ENCODE measurements at places on chromosomes 1 and 21.

DNA sequence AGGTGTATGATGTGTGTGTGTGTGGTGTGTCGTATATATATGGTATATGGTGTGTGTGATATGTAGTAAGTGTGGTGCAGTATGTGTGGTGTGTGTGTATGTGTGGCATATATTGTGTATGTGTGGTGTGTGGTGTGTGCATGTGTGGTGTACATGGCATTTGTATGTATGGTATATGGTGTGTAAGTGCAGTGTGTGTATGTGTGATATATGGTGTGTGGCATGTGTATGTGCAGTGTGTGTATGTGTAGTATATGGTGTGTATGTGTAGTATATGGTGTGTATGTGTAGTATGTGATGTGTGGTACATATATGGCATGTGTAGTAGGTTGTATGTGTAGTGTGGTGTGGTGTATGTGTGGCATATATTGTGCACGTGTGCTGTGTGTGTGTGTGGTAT, 74.9 kb downstream of the OLFML3 start:
- DNase-seq, result no peak

- DNase-seq, result no peak
Measured at GRCh38 chr1:248822148-248823032, 3.3 kb downstream of the SH3BP5L start.

DNA sequence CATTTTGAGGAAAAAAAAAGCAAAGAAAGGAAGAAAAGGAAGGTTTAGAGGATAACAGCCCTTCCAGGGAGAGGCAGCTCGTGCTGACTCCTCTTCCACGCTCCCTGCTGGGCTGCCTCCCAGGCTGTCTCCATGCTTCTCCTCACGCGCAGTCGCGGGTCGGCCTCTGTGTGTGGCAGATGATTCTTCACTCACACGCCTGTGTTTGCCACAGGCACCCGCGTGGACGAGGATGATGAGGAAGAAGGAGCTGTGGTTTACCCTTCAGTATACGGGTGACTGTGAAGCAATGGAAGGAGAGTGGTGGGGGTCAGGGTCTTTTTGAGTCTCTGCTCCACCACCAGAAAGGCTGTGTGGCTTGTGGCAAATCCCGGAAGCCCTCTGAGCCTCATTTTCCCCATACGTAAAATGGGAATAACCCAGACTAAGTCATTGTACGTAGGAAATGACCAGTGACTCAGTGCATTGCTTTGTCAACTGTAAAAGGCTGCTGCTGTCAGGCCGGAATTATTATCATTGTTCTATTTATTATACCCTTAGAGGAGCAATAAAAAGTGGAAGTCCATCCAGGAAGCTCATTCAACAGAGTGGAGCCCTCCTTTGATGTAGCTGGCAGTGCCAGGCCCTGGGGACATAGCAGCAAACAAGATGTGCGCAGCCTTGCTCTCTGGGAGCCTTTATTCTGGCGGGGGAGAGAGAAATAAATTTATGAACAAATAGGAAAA, 11.9 kb upstream of the SH2D2A start:
- DNase-seq, result no peak

GRCh38 chr1:6025269-6026094, 20.2 kb upstream of the KCNAB2 start:
- DNase-seq, result peak; percentile 68

DNA sequence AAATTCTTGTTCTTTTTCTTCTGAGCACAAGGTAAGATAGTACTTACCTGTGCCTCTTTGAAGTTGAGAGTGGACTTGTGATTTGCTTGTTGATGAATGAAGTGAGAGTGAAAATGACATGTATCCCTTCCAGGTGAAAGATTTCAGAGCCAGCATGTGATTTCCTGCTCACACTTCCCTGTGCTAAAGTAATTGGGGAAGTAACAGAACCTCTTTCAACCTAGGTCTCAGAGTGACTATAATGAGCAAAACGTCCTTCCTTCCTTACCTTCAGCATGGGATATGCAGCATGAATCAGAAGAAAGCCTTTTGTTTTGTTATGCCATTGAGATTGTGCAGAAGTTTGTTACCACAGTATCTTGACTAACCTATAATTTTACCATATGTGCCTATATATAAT, 24.6 kb downstream of the RAVER2 start:
- no peak for DNase-seq

DNA sequence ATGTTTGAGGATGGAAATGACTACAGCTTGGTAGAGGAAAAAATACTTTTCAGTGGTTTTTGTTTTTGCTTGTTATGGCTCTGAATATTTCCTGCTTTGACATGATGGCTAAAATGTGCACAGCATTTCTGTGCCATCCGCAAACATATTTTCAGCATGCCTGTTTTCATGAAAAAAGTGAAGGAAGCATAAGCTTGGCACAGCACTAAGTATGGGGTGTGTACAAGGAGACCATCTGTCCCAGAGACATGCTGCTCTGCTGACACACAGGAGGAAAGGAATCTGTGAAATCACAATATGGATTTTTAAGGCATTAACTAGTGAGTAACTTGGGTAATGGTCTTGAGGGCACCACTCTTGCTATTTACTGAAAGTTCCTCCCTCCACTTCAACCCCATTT, 595.5 kb downstream of the RWDD3 start:
- DNase-seq, result no peak

DNA sequence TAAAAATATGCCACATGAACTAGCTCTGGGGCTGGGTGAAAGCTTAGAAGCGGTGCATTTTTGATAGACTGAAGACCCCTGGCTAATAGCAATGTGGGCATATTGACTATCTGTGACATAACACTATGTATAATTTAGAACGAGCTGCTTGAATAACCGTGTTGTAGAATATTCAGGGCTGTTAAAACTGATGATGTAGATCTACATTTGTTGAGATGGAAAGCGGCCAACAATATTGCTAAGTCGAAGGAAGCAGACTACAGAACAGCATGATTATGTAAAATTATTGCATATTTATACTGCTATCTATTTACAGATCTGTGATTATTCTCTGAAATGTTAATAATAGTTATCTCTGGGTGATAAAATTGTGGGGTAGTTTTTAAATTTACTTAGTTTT, 41.1 kb upstream of the BCL10 start:
- no peak for DNase-seq

DNA sequence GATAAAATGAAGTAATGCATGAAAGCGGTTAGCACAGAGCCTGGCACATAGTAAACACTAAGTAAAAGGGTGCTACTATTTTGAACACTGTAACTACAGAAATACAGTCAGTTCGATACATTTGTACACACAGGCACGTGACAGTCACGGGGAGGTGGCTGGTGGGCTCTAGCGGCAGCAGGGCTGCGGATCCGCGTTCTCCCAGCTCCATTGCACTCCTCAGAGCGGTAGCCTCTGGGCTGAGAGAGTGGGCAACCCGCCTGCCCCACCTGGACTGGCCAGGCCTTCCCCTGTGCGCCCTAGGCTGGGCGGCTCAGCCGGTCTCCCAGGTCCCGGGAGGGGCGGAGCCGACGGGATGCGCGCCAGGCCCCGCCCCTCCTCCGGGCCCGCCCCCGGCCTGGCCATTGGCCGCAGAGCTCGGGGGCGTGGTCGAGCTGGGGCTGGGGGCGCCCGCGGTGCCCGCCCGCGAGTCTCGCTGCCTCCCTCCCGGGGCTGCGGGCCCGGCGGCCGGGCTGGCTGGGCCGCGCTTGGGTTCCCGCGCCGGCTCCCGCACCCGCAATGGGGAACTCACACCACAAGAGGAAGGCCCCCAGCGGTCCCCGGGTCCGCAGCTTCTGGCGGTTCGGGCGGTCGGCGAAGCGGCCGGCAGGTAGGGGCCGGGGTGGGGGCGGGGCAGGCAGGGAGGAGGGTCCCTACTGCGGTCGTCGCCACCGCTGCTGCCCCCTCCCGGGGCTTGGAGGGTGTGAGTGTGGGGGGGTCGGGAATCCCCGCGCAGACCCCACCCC, 51.2 kb upstream of the SYNC start:
- peak; percentile 59 for DNase-seq

- DNase-seq, result no peak
Measured at GRCh38 chr1:234879147-234880080, 249.2 kb downstream of the TOMM20 start.

GRCh38 chr1:86714159-86714558, 9.8 kb downstream of the SH3GLB1 start:
- peak; percentile 10 for DNase-seq

DNA sequence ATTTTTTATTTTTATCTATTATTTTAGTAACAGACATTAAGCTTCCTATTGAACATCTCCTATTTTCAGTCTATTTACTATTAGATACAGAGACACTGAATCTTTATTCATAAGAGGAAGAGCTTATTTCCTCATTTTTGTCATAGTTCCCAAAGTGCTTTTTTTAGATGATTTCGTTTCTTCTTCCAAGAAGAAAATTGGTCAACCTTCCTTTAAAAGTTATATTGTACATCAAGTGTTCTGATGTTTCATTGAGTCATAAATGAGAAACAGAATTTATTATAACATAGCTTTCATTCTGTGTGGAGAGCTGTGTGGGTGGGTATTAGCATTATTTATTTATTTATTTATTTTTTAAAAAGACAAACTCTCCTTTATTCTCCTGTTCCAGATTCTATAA, 50.6 kb upstream of the BACH1 start:
- DNase-seq, result no peak

DNA sequence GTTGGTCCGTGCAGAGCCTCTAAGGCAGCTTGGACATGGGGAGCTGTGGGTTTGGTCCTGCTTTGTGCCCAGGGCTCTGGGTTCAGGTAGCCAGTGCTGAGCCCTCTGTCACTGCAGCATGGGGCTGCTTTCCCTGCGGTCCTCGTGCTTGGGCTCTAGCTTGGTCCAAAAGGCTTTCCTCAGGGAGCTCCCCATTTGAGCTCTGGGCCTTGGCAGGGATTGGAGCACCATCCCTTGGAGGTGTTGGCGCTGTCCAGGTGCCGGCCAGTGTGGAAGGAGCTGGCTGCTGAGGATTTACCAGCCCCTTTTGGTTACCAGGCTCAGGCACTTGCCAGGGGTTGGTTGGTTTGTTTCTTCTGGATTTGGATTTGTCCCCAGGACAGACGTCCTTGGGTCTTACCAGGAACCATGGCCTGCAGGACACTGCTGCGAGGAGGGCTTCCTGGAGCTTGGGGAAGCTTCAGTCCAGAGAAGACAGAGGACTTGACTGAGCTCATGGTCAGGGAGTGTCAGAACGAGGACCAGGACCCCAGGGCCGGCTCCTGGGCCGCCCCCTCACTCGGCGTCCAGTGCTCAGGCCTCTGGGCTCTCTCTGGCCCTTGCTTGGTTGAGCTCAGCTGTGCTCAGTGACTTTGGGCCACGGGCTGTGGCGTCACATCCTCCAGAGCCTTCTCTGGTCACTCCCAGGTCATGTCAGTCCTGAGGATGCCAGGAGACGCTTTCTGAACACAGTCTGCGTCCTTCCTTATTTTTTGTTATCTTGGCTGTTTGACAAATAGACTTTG, 224.7 kb downstream of the CAMTA1 start:
- DNase-seq, result no peak

DNA sequence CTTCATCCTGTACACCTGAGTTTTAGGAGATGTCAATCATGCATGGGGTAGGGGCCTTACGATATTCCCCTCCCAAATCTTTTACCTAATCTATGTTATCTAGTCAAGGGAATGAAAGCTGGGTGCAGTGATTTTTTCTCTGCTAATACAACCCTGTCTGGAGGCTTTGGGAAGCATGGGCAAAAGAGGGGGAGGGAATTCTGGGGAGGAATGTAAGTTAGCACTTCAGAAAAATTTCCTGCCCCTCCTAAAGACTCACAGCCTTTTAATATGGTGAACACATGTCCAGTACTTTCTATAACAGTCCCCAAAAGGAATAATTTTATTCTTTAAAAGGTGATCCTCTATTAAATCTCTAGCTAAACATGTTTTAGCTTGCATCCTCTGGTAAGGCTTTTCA, 25.6 kb upstream of the PRELP start:
- no peak for DNase-seq

- DNase-seq, result no peak
Measured at GRCh38 chr1:229252228-229252984, 18.5 kb upstream of the RAB4A start.

DNA sequence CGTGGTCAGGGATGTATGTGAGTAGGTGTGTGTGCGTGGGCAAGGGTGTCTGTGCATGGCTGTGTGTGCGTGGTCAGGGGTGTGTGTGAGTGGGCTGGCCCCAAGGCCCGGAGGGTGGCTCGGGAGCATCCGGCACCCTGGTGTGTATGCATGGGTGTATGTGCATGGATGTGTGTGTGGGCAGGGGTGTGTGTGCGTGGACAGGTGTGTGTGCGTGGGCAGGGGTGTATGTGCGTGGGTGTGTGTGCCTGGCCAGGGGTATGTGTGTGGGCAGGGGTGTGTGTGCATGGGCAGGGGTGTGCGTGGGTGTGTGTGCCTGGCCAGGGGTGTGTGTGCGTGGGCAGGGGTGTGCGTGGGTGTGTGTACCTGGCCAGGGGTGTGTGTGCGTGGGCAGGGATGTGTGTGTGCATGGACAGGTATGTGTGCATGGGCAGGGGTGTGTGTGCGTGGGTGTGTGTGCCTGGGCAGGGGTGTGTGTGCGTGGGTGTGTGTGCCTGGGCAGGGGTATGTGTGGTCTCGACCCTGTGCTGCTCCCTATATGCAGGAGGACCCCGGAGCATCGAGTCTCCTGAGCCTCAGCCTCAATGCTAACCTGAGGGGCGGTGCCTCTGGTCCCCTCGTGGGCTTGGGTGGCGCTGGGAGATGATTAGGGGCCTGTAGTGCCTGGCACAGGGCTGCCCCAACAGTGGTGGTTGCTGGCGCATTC, 16.3 kb downstream of the ARHGEF16 start:
- no peak for DNase-seq

DNA sequence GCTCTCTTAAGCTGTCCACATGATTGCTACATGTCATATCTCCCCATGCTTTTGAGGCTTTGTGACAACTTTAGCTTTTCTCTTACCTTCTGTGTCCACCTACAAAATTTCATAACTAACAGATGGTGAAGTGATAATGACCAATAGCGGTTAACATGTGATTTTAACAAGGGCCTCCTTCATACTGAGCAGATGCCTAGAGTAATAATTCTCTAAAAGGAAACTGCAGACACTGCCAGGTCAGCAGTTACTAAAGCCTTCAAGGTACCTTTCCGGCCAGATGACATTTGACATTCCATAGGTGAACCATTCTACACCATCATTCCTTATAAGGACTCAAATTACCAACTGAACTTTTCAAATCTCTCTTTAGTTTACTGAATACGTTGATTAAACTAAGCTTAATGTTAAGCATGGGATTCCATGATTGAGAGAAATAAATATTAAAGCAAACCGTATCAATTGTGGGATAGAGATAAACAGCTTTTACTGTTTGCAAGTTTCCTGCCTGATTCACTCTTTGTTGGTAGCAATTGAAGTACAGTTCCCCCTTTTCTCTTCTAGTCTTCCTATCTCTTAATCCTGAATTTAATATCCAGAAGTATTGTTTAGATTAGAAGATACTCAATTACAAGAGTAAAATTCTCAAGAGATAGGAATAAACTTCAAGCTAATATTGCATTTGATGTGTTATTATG, 205.1 kb downstream of the PLA2G4A start:
- DNase-seq, result no peak

DNA sequence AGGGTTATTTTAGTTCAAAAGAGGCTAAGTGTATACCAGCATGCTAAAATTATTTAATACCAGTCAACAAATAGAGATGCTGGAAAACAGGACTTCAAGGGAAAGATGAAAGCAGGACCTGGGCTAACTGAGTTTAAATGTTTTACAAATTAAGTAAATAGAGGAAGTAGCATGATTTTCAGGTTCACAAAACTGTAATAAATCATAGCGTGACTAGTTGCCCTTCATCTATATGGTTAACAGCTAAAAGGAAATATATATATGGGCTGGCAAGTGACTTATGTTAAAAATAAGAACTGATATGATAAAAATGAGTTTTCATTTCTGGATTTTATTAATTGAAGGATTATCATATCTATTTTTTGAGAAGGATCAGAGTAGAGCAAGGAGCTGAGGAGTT, 25.6 kb downstream of the DPYD start:
- no peak for DNase-seq
